ENCODE measurements at places on chromosomes 13 and 19.

- peak; percentile 45 for DNase-seq
Measured at GRCh38 chr19:34096020-34096915, 76.0 kb upstream of the LSM14A start.

- no peak for DNase-seq
Measured at GRCh38 chr19:28582796-28583195, 630.2 kb downstream of the UQCRFS1 start.

DNA sequence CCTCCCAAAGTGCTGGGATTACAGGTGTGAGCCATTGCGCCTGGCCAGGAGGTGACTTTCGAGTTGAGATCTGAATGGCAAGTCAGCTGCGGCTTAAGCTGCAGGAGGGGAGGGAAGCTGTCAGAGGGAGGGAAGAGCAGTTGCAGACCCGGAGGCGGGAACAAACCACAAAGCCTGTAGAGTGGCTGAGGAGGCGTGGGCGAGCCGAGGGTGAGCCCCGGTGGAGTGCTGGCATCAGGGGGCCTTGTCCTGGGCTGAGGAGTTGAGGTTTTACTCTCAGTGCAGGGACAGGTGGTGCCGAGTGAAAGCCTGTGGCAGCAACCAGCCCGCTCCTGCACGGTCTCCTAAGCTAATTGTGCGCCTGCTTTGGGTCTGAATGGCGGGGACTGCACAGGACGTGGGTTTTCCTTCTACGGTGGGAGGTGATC lies 24.2 kb downstream of the PPP1R37 start:
- DNase-seq: no peak

GRCh38 chr13:100433475-100433874 lies 155.1 kb downstream of the GGACT start:
- no peak for DNase-seq

DNA sequence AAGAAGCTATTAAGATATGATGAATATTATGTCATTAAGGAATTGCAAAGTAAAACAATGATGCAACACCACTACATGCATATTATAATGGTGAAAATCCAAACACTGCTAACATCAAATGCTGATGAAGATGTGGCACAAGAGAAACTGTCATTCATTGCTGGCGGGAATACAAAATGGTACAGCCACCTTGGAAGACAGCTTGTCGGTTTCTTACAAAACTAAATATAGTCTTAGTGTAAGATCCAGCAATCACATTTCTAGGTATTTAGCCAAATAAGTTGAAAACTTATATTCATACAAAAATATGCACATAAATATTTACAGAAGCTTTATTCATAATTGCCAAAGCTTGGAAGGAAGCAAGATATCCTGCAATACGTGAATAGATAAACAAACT lies 114.9 kb upstream of the EDNRB start:
- no peak for DNase-seq

DNA sequence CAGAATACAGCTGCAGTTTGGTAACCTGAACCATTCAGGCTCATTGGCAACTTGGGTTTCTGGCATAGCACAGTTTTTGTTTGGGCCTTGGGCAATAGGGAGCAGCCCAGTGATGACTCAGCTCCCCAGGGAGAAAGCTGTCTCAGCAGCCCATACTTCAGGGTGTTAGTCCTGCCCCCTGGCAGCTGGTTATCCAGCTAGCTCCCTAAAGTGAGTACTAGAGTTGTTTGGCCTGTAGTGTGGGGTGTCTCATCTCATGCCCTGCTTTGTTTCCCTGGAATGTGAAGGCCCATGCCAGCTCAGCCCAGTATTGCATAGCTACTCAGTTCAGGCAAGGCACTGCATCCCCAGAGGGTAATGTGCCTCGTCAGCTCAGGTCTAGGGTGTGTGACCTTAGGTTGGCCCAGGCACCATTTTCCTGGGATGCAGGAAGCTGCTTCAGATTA lies 18.2 kb upstream of the ZNF543 start:
- peak; percentile 77 for DNase-seq

DNA sequence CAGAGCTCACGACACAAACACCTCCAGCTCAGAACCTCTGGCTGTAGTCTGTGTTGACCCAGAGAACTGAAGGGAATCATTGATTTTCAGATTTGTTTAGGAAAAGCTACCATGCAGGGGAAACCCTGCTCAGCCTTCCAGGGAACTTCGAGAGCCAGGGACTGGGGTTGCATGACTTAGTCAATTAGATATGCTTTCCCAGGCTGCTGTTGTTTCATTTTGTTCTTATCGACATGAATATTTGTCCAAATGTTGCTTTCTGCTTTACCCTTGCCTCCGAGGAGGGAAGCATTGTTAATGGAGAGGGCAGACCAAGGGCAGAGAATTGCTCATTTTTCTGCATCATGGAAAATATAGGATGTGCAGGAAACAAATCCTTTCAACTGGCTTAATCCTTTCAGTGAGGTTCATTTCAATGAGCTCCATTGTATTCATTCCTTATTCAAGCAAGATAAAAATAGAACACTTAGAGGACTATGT lies 82.5 kb downstream of the KLF5 start:
- DNase-seq: no peak

- no peak for DNase-seq
Measured at GRCh38 chr13:42394361-42394708, 122.4 kb downstream of the AKAP11 start.

DNA sequence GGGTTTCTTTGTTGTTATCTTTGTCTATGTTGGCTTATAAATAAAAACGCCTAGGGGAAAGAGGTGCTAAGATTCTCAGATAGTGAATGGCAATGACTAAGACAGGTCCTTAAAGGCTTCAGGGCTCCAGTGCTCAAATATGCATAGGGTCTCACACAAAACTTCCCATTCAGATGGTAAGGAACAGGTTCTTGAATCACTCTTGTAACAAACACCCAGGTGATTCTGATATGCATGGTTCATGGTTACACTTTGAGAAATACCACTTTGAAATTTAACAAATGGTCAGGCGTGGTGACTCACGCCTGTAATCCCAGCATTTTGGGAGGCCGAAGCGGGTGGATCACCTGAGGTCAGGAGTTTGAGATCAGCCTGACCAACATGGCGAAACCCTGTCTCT lies 17.1 kb downstream of the NUDT15 start:
- DNase-seq: no peak

DNA sequence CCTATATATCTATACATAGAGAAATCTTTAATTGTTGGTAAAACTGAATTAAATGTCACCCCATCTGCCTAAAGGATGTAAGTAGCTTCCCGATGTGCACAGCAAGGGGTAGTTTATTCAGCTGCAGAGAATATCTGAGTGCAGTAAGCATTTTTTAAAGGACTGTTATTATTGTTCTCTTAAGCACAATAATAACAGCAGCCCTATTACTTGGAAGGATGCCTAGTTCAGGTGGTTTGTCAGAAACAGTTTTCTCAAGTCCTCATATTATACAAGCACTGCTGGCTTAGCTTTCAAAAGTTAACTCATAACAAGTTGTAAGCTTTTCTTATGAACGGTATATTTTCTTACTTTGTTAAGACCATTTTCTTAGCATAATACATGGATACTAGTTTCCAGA lies 142.6 kb downstream of the CRYL1 start:
- DNase-seq: no peak

GRCh38 chr19:746208-746819 lies 4.6 kb upstream of the MISP start:
- DNase-seq: no peak

Data from fibroblast of skin of right biceps (primary cell).